ENCODE measurements at places on chromosomes 6 and 20.
A peak's percentile ranks its signal among the peaks of the same experiment; 100 is the strongest.

GRCh38 chr6:69581581-69581980, 215.2 kb downstream of the LMBRD1 start:
- DNase-seq = no peak

GRCh38 chr6:144406796-144407195, 121.7 kb downstream of the UTRN start:
- DNase-seq = no peak

GRCh38 chr20:48657426-48658197, 170.2 kb downstream of the PREX1 start:
- peak; percentile 44 for DNase-seq

DNA sequence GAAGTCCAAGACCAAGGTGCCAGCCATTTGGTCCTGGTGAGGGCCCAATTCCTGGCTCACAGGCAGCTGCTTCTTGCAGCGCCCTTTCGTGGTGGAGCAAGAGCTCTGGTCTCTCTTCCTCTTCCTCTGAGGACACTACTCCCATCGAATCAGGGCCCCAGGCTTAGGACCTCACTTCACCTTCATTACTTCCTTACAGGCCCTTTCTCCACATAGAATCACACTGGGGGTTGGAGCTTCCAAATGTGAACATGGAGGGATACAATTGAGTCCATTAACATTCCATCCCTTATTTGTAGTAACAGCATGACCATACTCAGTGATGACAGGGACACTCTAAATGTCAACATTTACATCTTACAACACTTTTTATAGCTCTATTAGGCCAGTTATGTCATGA, 2.3 kb downstream of the RAMACL start:
- no peak for DNase-seq

GRCh38 chr6:44039191-44039719, 88.0 kb downstream of the MRPL14 start:
- DNase-seq = no peak

Data from activated T-helper 1 cell treated with anti-CD3 and anti-CD28 coated beads, Interleukin-2, amount 50 U/mL, for 16 hours (primary cell).